ENCODE measurements at places on chromosomes 1 and 21.

GRCh38 chr21:17146426-17146825 lies 366.4 kb upstream of the CXADR start:
- DNase-seq: no peak

DNA sequence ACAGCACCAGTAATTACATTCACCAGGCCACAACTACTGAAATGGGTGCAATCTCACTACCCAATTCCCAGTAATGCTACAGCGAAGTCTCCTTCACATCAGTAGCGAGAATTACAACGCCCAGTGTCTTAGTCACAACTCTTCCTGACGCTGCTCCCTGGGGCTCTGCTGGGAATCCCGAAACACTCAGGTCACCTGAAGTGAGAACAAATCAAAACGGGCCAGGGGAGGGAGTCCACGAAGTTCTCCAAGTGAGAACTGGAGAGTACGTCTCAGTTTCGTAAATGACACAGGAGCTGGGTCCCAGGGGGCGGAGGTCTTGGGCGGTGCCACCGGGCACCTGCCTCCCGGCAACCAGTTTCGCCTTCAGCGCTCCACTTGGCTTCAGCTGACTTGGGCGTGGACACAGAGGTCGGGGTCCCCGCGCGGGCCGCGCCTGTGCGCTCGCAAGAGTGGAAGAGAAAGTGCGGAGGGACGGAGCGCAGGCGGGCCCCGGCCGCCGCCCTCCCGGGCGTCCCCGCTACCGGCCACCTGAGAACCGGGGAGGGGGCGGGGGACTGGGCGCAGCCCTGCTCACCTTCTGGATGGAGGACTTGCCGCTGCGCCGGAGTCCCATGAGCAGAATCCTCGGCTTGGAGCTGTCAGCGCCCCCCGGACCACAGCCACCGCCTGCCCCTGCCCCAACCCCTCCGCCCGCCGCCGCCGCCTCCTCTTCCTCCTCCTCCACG lies 575 bp downstream of the RRAGC start:
- peak; percentile 27 for DNase-seq

GRCh38 chr21:37855647-37856625 lies 60.3 kb downstream of the KCNJ6 start:
- DNase-seq: no peak

GRCh38 chr1:241990040-241990439 lies 8.9 kb downstream of the MAP1LC3C start:
- no peak for DNase-seq

GRCh38 chr1:154446292-154446691 lies 41.1 kb downstream of the IL6R start:
- no peak for DNase-seq

DNA sequence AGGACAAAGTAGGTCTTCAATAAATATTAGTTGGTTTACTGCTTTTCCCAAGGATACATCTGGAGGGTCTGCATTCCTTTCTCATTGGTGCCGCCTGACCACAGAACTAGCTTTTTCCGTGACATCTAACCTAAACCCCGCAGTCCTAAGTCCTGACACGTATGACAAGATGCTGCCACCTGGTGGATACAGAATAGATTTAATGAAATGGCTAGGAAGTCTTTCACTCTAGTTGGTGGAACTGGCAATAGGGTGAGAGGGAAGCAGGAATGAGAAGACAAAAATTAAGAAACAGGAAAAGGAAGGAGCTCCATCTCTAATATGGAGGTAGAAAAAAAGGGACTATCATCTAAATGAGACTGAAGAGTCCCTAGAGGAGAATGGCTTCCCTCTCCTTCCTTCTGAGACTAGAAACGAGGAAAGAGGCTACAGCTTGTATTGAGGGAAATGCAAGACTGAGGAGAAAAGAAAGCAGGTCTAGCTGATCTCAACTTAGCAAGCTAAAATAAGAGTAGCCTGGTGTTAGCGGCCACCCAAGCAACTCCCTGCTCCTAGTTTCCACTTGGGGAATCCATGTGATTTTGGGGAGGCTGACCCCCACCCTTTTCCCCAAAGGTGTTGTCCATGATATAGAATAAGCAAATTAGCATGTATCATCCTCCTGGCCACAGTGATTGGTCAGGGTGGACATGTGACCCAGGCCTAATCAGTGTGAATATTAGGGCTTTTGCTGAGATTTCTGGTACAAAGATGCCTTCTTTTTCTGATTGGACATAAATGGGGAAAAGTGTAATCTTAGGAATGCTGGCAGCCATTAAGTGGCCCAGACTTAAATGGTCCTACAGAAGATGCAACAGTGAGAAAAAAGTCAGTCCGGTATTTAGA lies 5.9 kb downstream of the RFX5 start:
- DNase-seq: peak; percentile 26

Measured in activated T-cell treated with anti-CD3 and anti-CD28 coated beads for 1 hour (primary cell).